ENCODE measurements at places on chromosomes 4 and X. TPM values are rescaled to one million over a fixed set of nuclear protein-coding genes. Genes with fewer than 3 reads are reported as not detected.

DNA sequence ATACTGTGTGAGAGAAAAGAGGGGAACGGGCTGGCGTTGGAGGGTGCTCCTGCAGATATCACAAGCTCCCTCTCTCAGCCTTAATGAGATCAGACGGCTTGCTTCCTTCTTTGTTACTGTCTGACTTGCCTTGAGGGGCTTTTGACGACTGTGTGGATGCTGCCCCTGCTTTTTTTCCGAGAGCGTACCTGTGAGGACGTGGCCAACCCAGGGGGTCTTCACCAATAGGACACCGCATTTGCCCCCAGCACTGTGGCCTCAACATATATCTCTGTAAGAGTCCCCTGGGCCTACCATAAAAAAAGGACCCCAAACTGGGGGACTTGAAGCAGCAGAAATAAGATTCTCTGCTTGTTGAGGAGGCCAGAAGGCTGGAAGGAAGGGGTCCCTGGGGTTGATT, 143.9 kb downstream of the SHOX start:
- DNase-seq, result no peak

GRPR gene
- 0.28 TPM for polyA plus RNA-seq

DNA sequence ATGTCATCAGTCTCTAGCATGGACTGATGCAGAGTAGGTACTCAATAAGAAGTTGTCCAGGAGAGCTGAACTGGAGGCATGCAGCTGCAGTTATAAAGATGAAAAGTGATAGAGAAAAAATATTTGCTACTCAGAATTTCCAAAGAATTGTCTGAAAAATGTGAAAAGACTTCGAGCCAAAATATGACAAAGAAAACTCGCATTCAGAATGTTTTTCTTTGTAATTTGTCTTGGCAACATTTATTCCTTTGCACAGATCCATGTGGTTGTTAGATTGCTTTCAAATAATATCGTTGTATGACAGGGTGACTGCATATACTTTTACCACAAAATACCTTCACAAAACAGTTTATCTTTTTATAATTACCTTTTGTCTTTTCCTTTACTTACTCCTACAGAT, 128.0 kb upstream of the SLC4A4 start:
- DNase-seq, result no peak

SPIN2A gene
- 3.3 TPM for polyA plus RNA-seq

DNA sequence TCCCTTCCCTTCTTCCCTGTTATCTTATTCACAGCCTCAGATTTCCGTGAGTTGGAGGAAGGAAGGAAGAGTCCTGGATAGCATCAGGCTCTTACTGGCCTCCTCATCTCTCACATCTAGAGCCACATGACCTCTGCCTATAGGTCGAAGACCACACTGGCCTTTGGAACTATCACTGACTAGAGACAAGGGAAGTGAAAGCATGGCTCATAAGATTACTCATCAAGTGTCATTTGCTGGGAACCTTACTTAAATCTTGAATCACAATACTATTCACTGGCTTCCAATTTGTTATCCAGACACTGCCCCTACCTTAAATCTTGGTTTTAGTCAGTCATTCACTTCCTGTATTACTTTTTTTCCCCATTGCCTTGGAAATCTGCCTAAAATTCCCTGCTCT, 61.6 kb upstream of the MTMR8 start:
- DNase-seq, result no peak

PNMA6F gene
- 0.04 TPM for polyA plus RNA-seq

DNA sequence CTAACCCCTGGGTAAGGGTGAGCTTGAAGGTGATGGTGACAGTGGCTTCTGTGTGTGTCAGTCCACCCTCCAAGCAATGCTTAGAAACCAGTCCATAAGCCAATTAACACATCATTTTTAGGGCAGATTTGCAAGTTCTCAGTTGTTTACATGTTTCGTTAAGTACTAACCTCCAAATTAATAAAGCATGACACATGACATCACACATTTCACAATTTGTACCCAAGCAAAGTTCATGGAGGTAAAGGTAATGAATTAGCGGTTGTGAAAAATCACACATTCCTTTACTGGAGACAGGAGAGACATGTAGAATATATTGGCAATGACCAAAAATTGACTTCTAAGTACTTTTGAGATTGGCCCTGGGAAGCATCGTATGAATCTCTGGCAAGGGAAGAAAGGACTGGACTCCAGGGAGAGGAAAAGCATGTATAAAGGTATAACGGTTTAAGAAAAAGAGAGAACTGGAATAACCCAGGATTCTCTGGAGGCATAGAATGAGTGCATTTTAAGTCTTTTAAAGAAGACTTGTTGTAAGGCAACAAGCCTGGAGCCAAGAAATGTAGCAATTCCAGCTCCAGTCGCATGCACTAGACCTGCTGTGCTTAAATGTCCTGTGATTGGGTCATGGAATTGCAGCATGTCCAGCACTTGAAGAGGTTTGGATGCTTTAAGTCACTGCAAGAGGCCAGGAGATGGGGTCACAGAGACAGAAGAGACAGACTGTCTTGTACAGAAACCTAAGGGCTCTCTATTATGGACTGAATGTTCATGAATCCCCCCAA, 34.1 kb downstream of the TRIM2 start:
- no peak for DNase-seq

BGN gene
- 189 TPM for polyA plus RNA-seq

Data from right renal cortex interstitium (tissue), 3 donors.